ENCODE measurements at places on chromosomes 1 and 21. TPM values are rescaled to one million over a fixed set of nuclear protein-coding genes. Genes with fewer than 3 reads are reported as not detected.

GRCh38 chr1:248417854-248418253 is 15.0 kb downstream of the OR2T1 start:
- no peak for DNase-seq

- no peak for DNase-seq
These were observed 97.1 kb downstream of the DIRAS3 start for GRCh38 chr1:67953301-67953700.

GRCh38 chr21:43270800-43271301 is 102.0 kb downstream of the CRYAA start:
- DNase-seq: no peak

DNA sequence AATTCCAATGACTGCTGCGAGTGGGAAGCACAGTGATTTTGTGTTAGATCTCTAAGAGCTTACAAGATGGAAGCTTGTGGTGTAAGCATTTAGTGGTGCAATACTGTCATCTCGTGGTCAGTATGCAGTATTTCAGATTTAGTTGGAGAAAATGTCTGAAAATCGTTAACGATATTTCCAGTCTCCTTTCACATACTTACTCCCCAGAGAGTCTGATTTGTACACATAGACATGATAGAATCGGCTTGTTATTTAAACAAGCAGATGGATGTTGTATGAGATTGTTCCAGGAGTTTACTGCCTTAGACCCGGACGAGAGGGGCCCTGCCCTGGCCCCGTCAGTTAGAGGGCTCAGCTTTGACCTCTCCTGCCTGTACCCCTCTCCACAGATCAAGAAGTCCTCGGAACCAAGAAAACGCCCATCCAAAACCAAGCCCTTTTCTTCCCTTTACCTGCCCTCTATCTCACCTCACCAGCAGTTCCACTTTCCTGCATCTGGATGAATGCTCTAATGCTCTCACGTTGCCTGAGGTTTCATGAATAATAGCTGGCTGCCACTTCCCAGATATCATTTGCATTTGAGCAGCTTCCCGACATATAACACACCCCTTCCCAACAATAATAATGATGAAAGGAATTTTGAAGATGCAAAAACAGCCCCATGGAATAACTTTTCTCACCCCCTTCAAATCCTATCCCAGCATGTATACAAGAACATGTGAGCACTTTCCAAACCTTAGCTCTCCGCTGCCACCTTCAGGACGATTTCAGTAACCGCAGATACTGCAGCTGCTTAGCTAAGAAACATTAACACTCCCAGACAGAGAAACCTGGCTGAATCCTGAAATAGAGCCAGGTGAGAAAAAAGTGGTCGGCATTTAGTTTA is 247.3 kb downstream of the LTN1 start:
- DNase-seq: peak; percentile 78

DNA sequence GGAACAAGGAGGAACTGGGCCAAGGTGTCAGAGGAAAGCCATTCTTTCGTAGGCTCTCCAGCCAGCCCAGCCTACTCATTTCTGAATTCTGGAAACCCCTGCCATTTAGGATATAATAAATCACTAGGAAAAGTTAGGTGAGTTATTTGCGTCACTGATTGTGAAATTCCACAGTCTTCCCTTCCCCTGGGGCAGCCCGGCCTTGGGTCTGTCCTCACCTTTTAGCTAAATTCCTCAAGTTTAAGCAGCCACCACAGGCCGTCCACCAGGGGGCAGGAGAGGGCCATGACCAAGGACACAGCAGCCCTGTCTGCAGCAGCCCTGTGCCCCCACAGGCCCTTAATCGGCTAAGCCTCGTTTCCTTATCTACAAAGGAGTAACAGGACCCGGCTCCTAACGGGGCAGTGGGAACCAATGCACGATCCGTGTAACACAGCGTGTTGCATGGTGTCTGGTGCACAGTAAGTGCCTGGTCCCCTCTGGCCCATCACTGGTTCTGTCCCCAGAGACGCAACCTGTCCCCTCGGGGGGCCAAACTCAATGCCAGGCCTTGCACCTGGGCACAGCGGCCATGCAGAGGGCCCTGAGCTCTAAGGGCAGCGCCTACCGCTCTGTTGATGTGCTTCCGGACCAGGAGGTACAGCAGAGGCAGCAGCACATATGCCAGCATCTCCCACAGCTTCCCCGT is 18.1 kb downstream of the GPR157 start:
- DNase-seq: no peak

Gene GPR157
- 53.5 TPM for total RNA-seq

Gene CYP4Z1
- 0.53 TPM for total RNA-seq

Gene CCDC30
- 7.2 TPM for total RNA-seq

Gene BARHL2
- not detected for total RNA-seq

Data from urinary bladder (tissue), 4 donors.